ENCODE measurements at places on chromosomes 7 and 10. TPM values are rescaled to one million over a fixed set of nuclear protein-coding genes. Genes with fewer than 3 reads are reported as not detected.
A peak's percentile ranks its signal among the peaks of the same experiment; 100 is the strongest.

DNA sequence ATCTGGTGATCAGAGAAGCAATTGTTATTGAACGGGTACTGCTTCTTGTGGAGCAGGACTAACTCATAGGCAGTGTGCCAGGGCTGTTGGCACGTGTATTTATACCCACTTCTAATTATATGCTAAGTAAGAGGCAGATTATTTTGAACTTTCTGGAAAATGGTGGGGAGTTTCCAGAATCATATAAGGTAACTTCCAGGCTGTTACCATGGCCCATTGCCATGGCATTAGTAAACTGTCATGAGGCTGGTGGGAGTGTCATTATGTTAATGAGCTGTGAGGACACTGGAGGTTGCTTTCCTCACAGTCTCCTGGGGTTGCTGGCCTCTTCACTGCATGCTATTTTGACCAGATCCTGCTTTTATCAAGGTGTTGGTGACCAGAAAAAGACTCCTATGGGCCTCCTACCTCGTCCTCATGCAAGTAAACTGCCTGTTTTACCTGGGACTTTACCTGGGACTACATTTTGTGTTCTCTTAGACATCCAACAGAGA, 122.6 kb downstream of the KCND2 start:
- no peaks in the 10 kb centered on the region for H3K36me3 ChIP-seq
- H3K4me3 ChIP-seq = no peak overlapping the region
- H3K4me1 ChIP-seq = no peaks in the 10 kb centered on the region
- no peak for DNase-seq
- H3K27me3 ChIP-seq = no peaks in the 10 kb centered on the region

DNA sequence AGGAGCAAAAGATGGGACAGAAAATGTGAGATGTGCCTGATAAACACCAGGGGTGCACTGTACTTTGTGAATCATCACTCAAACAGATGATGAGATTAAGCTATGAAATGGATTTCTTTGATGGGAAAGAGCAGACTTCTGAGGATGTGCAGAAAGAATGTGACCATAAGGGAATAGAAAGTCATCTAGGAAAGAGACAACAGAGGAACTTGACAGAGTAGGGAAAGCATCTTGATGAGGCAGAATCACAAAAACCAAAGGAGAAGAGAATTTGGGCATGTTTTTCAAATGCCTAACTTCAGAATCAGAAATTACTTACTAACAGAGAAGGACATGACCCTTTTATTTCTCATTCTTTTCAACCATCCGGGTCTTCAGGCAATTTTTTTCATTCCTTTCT, 82.4 kb upstream of the LRRTM3 start:
- H3K36me3 ChIP-seq = no peaks in the 10 kb centered on the region
- no peaks in the 10 kb centered on the region for H3K4me1 ChIP-seq
- DNase-seq = no peak
- H3K27ac ChIP-seq = no peak overlapping the region
- H3K27me3 ChIP-seq = no peaks in the 10 kb centered on the region

GRCh38 chr10:68406111-68406814, 814 bp downstream of the RUFY2 start:
- no peaks in the 10 kb centered on the region for H3K27me3 ChIP-seq
- H3K4me1 ChIP-seq = peaks cover 13% of the 10 kb centered on the region
- peak; percentile 60 for DNase-seq
- H3K36me3 ChIP-seq = no peaks in the 10 kb centered on the region
- peak overlapping the region; percentile 85 for H3K27ac ChIP-seq

- H3K4me1 ChIP-seq = peaks cover 21% of the 10 kb centered on the region
- H3K27ac ChIP-seq = peak within 1 kb of the TSS; percentile 75
- no peaks in the 10 kb centered on the region for H3K27me3 ChIP-seq
- peak; percentile 88 for DNase-seq
- H3K36me3 ChIP-seq = no peaks in the 10 kb centered on the region
Observed at GRCh38 chr7:149773446-149774236, at the start of gene ZNF467. ZNF467 (minus strand) TSS chr7:149773588; CDS start chr7:149771032, 2,556 bp downstream.

DNA sequence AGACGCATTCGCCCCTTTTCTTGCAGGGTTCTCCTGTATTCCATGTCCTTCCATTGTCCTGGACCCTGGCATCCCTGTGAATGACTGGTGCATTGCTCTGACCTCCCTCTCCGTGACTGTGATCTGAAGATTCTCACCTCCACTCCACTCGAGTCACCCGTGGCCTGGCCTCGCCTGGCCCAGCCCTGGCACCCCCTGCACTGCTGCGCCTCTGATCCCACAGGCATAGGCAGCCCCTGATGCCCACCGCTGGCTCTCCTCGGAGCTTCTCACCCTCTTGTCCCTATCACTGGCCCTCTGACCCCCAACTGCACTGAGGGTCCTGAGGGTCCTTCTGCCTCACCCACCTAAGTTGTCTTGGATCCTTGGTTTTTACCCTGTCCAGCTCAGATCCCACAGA, 2.2 kb upstream of the MMP21 start:
- H3K36me3 ChIP-seq = no peaks in the 10 kb centered on the region
- H3K27ac ChIP-seq = no peak overlapping the region
- no peaks in the 10 kb centered on the region for H3K4me1 ChIP-seq
- no peak for DNase-seq
- H3K4me3 ChIP-seq = no peak overlapping the region
- no peaks in the 10 kb centered on the region for H3K27me3 ChIP-seq

The GDF2 gene
- total RNA-seq = not detected

The SH2D4B gene
- total RNA-seq = not detected

The GHITM gene
- total RNA-seq = 52.1 TPM
